NCI-H1930 (cell line): ENCODE measurements at places on chromosomes 5 and 9.

DNA sequence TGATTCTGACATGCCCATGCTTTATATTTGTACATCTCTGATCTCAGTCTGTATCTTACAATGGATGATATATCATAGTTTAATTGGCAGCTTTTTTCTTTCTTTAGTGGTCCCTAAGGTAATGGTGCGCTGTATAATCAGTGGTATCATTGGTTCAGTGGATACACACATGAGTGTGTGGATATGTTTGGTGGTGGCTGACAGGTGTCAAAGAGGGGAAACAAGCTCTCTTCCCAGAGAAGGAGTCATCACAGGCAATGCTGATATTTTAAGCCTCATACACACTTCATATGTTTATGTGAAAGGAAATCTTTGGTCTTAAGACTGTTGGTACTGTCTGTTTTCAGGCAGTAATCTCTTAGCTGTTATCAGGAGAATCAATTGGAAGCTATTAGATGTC, 52.1 kb upstream of the KIAA1958 start:
- DNase-seq = no peak

DNA sequence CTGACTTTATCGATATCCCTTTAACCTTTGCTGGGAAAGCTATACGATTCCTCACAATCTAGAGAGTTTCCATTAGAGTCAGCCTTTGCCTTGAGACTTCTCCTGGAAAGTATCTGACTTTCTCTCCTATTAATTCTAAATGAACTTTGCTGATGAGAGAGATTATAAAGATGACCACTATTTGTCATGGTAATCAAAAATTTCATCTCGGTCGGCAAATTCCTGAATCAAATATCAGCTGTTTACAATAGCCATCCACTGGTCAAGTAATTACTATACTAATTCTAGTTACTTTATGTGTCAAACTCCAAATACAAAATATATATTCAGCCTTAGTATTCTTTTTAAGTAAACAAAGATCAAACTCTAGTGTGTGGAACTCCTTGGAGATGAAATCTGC, 164.4 kb upstream of the ITGA1 start:
- DNase-seq = no peak

DNA sequence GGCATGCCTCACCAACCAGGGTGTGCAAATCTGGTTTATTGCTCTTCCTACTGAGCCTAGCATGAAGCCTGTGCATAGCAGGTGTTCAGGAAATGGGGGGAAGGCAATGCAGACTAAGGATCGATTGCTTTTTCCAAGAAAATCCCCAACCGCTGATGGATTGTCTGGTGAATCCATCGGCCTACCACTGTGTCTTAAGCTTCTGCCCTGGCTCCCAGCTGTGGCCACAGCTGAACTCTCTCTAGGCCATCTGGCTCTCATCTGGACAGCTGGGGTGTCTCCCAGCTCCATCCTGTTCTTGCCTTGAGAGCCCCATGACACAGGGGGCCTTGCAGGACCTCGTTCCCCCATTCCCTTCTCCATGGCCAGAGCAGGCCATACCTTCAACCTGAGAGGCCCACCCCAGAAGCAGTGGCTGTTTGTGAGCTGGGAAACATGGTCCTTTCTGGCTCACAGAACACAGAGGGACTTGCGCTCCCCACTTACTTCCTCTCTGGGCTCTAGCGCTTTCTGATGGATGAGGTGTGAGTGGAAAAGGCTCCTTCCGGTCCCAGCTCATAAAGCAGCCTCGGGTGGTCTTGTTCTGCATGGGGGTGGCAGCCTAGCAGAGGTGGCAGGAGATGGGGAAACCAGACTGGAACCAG, 41.8 kb downstream of the COL27A1 start:
- DNase-seq = no peak

DNA sequence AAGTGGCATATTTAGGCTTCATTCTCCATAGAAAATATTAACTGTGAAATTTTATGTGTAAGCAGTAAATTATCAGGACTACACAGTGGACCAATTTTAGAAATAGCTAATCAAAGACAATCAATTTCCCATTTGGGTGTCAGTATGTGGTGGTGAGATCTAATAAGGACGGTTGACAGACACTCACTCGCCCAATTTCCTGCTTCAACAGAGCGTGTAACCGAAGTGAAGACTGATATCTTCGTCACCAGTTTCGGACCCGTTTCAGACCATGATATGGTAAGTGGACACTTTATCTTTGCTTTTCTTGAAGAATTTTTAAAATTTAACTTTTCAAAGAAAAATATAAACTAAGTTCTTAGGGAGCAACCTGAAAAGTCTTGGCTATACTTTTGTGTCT, 17.6 kb downstream of the GABRA1 start:
- no peak for DNase-seq

GRCh38 chr9:98533132-98533531, 175.6 kb downstream of the GABBR2 start:
- no peak for DNase-seq

DNA sequence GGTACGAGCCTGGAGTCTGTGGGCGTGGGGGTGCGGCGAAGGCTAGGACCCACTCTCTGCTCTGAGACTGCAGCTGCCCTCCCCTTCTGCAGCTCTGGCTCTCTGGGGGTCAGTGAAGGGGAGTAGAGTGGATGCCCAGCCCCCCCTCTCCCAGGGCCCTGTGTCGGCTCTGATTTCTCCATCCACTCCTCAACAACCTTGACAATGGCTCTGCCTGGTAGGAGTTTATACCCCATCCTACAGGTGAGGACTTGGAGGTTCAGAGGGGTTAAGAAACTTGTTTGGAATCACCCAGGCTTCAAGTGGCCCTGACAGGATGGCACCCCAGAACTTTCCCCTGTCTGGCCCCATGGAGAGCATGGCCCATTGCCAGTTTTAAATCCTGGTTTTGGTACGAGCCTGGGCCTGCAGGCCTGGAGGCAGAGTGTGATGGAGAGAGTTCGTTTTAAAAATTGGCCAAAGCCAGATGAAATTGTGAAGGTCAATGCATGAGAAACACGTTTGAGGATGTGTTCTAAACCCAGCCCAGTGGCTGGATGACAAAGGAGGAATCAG, 22.3 kb downstream of the NCS1 start:
- no peak for DNase-seq

DNA sequence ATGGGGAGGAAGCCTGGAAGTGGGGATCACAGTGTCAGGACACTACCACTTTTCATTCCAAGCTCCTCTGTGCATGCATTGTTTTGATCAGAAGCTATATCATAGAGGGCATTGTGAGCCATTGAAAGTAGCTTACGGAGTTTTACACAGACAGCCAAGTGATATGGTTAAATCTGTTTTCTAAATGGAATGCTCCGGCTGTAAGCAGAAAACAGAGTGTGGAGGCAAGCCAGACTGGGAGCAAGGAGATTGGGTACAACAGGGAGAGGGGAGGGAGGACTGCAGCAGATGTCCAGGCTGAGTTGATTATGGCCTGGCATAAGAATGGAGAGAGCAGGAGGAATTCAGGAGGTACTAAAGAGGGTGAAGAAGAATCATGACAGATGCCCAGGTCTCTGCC, 15.5 kb upstream of the SOWAHA start:
- DNase-seq = no peak

DNA sequence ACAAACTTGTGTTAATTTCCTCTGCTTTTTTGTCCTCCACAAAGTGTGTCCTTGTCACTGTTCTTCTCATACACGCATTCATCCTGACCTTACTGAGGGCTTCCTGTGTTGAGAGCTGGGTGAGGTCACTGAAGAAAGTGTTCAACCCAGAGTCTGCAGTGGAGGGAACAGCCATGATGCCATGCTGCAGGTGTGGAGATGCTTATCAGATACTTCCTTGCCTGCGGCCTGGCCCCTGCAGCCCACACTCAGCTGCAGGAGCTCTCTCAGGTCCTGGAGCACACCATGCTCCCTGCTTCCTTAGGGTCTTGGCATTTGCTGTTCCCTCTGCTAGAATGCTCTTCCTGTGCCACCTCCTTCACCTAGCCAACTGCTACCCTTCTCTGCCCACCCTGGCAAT, 108.1 kb upstream of the SPRY4 start:
- DNase-seq = no peak

DNA sequence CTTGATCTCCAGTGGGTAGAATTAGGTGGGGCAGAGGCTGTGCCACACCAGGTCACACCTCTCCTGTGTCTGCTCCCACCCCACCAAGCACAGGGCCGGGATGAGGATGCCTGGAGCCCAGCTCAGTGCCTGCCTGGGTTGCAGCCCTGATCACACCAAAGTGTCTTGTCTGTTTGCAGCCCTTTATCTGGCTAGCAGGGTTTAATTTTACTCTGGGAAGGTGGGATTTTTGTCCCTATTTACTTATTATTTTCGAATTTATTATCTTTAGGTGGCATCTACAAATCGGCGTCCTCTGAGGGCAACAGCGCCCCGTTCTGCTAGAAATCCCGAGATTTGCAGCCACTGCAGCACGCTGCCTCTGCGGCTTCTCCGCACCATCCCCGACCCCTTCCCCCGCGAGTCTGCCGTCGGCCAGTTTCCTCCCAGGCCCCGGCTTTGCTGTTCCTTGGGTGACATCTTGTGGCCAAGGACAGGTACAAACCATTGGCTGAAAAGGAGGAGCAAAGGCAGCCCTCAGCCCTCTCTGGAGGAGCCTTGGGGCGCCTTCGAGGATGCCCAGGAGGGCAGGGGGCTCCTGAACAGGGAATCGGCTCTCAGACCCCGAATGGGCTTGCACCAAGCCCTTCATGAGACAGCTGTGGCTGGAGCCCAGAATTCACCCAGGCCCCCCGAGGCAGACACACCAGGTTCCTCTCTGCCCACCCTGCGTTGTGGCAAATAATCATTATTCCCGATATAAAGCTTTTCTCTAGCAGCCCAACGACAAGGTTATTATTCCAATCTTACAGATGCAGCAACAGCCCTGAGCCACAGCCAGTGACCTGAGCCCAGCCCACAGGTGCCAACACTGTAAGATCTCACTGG, 113.0 kb downstream of the GAPVD1 start:
- DNase-seq = peak; percentile 63

DNA sequence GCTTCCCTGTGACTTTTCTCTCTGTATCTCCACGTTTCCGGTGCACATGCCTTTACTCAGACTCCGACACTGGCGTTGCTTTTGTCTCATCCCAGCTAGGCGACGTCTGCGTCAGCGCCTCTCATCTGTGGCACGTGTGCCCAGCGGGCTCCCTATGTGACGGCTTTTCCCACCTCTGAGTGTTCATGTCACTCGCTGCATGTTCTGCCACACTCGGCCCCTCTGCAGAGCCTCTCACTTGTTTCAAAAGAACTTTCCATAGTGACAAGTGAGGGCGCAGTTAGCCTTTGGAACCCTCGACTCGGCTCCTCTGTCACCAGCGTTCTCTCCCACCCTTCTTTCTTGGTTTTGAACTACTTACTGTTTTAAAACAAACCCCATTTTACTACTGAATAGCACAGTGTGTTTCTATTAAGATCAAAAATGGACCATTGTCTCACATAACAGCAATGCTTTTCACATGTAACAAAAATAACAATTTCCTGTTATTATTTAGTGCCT, 113.4 kb upstream of the CACNA1B start:
- no peak for DNase-seq

DNA sequence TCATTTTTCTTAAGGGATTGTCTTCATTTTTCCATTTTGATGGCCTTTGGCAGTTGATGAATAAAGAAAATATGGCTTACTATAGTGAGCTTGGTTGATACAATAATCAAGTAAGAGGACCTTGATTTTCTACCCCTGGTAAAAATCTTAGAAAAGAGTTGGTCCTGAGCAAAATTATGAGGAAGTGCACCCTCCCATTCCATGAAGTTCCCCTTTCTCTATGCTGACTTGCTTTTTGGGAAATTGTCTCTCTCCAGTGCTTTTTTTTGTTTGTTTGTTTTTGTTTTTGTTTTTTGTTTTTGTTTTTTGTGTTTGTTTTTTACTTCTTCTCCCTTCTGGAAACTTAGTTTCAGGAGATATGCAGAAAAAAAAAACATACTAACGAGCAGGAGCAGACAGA, 449.2 kb upstream of the ACTBL2 start:
- no peak for DNase-seq

- no peak for DNase-seq
Observed at GRCh38 chr9:12819436-12820185, 44.8 kb downstream of the LURAP1L start.

DNA sequence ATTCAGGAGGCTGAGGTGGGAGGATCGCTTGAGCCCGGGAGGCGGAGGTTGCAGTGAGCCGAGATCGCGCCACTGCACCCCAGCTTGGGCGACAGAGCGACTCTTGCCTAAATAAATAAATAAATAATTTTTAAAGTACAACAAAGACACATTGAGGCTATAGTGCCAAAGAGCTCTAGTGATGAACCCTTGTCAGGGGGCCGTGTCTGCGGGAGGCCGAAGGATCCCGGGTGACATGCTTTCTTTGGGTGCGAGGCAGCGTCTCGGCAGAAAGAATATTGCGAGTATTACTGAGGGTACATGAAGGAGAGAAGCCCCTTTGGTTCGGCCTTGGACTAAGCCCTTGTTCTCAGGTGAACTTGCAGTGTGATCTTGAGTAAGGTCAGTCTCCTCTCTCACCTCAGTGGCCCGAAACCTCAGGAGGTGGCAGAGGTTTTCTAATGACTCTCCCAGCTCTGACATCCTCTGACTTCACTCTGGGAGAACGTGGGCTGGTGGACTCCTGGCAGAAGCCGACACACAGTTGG, 397 bp upstream of the RECK start:
- DNase-seq = no peak

DNA sequence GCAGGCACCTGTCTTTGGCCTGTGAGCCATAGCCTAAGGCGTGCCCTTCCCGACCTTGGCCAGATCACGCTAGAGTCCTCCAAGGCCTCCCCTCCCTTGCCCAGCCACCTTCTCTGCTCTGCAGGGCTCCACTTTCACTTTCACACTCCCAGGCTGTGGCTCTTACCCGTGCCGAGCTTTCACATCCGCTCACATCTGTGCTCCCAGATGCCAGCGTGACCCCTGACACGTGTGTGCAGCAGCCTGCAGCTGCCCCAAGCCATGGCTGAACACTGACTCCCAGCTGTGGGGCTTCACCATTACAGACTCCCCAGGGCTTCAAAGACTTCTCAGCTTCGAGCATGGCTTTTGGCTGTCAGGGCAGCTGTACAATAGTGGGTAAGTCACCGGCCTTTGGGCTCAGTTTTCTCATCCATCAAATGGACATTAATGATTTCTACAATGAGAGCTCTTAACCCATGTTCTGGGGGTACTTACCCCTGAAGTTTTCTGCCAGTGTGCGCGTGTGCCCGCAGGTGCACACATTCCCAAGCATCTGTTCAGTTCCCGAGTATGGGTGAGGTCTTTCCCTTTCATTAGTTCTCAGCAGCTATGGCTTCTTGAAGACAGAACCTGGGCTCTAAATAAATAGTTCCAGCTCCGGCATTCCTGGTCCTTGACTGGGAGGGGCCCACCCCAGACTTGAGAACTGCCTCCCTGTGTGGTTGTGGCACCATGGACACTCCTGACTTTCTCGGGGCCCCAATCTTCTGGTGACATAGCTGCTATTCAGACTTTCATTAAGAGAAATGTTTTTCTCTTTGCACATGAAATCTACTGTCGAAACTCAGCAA, 118.6 kb downstream of the RGS3 start:
- no peak for DNase-seq
